NCI-H526 treated with DMSO at 0.1 percent for 48 hours (cell line): ENCODE measurements at places on chromosomes 13 and 19.

DNA sequence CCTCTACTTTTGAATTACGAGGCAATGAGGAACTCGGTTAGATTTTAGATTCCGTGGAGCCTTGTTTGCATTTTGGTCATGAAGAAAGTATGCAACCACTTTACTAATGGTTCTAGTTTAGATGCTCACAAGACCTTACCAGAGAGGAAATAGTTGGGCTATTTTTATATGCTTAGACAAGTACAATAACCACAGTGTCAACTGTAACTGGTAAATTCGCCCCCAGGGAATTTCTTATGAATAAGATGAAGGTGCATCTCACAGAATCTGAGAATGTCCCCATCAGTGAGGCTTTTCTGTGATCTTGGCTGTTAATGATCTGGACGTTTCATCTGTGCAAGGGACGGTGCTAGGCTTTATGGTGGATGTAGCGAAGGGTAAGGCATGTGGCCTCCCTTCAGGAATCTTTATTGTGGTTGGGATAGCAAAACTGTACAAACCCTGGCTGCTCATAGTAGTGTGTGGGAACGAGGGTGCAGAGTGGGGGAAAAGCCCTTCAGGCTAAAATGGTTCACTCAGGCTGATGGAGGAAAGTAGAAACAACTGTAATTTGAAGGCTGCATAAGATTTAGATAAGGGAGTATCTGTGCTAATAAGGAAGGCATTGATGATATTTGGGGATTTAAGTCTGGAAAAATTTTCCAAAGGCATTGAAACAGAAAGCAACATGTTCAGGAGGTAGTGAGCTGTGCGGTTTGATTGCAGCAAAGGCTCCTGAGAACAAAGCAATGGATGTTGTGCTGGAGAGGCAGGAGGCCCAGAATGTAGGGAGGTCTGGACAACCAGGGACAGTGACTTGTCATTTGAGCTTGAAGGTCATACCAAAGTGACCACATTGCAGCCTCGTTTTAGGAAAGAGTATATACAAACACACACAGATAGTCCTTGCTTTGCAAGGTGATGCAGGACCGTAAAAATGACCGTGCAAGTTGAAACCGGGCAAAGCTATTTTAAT lies 28.4 kb downstream of the UBAC2 start:
- no peak for DNase-seq

DNA sequence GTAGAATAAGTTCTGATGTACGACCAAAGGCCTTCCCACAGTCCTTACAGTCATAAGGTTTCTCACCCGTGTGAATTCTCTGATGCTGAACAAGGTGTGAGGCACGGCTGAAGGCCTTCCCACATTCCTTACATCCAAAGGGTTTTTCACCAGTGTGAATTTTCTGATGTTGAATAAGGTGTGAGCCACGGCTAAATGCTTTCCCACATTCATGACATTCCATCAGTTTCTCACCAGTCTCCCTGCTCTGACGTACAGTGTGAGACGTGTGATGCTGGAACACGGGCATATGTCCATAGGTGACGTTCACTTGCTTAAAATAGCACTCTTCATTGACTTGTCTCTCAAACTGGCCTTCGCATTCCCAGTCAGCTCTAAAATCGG lies 31.0 kb upstream of the COX7A1 start:
- DNase-seq, result no peak

DNA sequence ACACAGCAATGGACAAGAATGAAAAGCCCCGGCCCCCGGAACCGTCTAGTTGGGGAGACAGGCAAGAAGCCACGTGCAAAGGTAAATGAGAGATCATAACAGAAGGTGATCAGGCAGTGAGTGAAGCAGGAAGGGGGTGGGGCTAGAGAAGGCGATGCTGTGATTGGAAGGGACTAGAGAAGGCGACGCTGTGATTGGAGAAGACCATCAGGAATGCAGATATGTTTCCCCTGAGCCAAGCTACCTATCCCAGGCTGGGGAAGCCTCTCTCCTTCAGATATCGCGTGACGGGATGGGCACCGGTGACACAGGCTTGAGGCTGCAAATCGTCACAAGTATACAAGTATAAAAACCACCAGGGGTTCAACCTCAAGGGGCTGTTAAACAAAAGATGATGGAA lies 21.8 kb downstream of the DCAF15 start:
- DNase-seq, result peak; percentile 9

GRCh38 chr19:12884926-12885748 lies 1.9 kb downstream of the KLF1 start:
- DNase-seq, result peak; percentile 55

DNA sequence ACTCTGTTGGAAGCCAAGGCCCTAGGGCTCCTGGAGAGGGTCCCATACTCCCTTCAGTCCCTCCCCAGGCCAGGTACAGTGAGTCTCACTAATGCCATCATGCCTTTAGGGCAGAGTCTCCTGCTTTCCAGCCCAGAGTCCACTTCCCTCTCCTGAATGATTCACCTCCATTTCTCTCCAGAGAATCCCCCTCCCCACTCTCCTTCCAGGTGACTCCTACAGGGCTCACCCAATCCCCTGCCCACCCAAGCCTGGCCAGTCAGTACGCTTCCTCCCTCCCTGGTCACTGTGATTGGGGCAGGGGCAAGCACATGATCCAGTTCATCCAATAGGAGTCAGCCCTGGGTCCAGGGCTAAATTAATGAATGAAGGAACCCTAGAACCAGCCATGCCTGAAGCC lies 35.0 kb upstream of the PNMA8B start:
- no peak for DNase-seq

GRCh38 chr13:76913898-76914297 lies 27.7 kb upstream of the KCTD12 start:
- no peak for DNase-seq

DNA sequence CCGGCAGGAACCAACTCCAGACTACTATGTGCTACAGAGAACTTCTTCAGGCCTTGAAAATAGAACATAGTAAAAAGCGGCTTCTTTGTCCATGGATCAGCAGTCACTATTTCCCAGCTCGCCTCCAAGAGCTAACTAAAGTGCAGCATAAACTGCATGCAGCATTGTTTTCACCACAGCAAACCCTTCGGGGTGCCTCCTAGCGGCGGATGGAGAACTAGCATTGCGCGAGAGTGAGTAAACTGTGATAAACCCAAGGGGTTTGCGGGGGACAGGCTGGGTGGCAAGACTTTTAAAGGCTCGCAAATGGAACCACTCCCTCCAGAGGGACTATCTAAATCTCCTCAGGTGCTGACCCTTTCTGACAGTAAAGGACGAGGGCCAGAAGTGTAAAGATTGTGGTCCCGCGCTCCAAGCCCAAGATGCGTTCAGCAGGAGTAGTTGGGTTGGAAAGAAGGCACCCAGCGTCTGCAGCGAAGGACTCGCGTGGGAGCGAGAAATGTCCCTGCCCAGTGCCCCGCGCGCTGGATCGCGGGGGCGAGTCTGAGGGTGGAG lies 21.5 kb upstream of the SGCG start:
- peak; percentile 27 for DNase-seq

DNA sequence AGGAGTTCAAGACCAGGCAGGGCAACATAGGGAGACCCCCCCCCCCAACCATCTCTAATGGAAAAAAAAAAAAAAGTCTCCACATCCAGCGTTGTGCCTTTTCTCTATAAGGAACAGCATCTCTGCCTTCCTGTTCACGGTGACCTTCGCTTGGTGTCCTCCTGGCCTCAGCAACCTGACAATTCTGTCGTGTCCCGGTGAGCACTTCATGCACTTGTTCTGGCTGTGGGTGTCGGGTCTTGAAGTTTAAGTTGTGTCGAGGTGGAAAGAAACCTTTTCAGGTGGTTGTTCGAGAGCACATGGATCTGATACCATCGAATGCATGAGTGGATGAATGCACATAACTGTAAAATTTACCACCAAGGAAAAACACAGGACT lies 594 bp downstream of the ZNF559 start:
- no peak for DNase-seq

DNA sequence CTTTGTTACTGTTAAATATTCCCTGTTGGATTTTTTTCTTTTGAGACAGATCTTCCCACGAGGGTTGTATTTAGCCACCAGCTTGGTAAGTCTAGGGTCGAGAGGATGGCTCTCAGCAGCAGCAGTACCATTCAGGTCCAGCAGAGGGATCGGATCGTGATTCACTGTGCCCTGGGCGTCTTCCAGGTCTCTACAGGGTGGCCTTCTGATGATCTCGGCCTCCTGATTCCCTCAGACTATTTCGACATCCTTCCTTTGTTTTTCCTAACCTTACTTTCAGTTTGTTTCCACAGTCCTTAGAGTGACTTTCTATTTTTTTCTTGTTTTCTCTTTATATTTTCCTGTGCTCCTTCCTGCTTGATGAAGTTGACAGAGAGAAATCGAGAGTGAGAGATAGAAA lies 1436.9 kb downstream of the UQCRFS1 start:
- no peak for DNase-seq

- no peak for DNase-seq
Measured at GRCh38 chr19:29013325-29013724, 199.6 kb downstream of the UQCRFS1 start.

GRCh38 chr13:106906426-106906996 lies 338.6 kb upstream of the ARGLU1 start:
- DNase-seq, result no peak

GRCh38 chr19:14118165-14119051 lies 846 bp upstream of the PRKACA start:
- DNase-seq, result no peak
